T-helper 1 cell (primary cell): ENCODE measurements at places on chromosomes 1 and 21.

DNA sequence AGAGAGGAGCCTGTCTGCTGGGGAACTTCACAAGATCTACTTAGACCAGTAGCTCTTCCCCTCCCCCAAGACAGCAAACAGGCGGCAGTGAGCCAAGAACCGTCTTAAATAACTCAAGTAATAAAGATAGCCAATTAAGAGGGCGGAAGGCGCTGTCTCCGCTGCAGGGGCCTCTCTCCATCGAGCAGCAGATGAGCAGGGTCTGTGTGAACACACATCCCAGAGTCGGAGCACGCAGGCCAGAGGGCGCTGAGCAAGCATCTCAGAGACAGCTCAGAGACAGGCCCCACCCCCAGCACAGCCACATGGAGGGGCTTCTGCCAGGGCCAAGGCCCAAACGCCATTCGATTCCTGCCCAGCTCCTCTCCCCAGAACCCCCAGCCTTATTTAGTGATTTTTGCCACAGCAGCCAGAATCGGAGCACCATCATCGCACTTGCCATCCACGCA lies 11.1 kb downstream of the IFFO2 start:
- DNase-seq: no peak

DNA sequence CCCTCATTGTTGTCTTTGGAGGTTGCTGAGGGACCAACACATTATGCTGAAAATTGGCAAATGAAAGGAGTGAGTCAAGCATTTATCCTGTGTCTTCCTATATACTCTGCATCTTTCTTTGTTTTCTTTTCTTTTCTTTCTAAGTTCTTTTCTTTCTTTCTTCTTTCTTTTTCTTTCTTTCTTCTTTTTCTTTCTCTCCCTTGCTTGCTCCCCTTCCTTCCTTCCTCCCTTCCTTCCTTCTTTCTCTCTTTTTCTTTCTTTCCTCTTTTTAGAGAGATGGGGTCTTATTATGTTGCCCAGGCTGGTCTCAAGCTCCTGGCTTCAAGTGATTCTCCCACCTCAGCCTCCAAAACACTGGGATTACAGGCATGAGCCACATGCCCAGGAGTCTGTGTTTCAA lies 28.3 kb upstream of the COX20 start:
- DNase-seq: no peak

GRCh38 chr1:153228491-153228890 lies 11.1 kb downstream of the PRR9 start:
- no peak for DNase-seq

DNA sequence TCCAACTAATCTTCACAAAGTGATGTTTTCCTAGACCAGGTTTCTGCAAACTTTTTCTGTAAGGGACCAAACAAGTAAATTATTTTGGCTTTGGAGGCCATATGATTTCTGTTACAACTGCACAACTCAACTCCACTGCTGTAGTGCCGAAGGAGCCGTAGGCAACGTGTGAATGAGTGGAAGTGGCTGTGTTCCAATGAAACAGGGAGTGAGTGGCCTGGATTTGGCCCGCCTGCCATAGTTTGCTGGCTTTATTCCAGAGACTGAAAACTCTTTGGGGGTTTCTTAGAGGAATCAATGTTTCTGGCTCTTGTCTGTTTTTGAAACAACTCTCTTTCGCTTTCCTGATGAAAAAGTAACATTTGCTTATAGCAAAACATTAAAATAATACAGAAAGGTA lies 12.6 kb upstream of the ACTL8 start:
- no peak for DNase-seq

DNA sequence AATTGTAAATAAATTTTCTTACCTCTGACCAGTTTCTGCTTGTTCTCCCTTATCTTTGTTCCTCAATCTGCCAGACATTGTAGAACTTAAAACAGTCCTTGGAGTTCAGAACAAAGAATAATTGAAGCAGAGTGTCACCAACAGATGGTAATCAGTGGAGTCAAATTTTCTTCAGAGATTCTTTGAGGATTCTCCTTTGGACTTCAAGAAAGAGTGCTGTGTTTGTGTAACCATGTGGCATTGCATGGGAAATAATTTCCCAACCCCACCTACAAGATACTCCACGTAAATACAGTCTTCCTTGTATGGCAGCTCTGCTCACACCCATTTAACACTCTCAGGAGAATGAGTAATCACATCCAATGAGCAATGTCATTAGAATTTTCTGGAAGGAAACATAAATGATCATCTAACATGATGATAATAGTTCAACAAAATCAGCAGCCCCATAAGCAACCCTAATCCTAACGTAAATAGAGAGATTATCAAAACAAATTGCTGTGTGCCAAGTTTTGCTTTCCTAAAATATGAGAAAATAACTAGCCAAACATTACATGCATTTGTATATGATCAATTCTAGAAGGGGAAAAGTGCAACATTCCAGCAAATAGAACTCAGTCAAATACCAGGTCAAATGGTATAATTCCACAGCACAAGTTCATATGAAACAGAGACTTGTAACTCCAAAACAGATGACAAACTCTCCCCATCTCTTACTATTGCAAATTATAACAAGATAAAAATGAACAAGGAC lies 6.9 kb upstream of the DENND1B start:
- DNase-seq: no peak

DNA sequence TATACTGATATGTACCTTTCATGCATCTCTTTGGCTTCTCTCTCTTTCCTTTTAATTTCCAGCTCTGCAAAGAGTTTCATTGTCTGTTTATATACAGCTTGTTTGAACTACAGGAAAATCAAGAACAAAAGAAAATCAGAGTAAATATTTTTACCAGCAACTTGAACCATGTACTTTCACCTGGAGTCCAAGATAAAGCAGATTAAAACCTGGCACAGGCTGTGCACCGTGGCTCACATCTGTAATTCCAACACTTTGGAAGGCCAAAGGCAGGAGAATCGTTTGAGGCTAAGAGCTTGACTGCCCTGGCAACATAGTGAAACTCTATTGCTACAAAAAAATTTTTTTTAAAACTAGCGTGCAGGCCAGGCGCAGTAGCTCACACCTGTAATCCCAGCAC lies 27.6 kb downstream of the DNAJC8 start:
- no peak for DNase-seq

GRCh38 chr1:151819976-151820623 lies 11.5 kb downstream of the RORC start:
- no peak for DNase-seq

- peak; percentile 91 for DNase-seq
Measured at GRCh38 chr1:228804640-228805413, 69.5 kb downstream of the RHOU start.

DNA sequence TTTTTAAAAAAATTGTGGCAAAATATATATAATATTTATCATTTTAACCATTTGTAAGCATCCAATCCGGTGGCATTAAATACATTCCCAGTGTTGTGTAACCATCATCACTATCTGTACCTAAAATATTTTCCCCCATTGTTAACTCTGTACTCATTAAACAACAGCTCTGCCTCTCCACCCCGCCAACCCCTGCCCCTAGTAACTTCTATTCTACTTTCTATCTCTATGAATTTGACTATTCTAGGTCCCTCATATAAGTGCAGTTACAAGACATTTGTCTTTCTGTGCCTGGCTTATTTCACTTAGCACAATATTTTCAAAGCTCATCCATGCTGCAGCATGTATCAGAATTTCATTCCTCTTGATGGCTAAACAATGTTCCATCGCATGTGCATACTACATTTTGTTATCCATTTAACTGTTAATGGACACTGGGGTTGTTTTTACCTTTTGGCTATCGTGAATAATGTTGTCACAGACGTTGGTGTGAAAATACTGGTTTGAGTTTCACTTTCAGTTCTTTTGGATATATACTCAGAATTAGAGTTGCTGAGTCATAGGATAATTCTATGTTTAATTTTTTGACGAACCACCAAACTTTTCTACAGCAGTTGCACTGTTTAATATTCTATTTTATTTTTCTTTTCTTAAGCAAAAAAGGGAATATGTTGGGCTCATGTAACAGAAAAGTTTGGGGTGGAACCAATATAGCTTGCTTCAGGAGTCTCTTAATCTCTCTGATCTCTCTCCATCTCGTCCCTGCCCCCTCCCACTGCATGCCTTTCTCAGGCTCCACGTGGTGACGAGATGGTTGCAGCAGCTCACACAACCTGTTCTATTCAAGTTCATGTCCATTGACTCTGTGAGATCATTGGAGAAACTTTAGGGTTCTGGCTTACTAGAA lies 25.2 kb upstream of the RCAN1 start:
- no peak for DNase-seq

DNA sequence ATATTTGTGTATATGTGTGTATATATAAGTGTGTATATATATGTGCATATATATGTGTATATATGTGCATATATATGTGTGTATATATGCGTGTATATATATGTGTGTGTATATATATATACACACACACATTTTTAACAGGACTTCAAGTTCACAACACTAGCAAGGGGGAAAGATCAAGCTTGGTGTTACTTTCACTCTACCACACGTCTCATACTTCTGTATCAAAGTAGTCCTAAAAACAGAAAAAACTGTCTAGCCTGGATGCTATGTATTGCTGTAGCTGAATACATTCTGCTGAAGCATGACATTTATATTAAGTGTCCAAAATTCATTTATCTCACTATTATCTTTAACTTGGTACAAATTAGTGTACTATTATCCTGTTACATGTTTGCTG lies 17.9 kb upstream of the ATP6V1G3 start:
- no peak for DNase-seq

DNA sequence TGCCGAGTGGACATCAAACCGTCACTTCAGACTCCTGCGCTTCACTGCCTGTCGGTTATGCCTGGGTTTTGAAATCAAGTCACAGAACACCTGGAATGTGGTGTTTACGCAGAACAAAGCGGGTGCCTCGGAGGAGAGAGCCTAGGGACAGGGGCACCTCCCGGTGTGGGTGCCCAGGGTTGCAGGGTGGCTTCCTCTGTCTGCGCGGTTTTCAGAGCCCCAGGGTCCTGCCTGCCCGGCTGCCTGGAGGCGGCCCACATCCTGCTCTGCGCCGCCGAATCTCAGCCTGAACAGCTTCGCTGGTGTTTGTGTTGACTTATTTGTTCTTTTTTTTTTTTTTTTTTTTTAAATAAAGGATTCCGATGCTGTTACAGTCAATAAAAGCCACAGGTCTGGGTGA lies 113.5 kb upstream of the COL6A1 start:
- DNase-seq: no peak

DNA sequence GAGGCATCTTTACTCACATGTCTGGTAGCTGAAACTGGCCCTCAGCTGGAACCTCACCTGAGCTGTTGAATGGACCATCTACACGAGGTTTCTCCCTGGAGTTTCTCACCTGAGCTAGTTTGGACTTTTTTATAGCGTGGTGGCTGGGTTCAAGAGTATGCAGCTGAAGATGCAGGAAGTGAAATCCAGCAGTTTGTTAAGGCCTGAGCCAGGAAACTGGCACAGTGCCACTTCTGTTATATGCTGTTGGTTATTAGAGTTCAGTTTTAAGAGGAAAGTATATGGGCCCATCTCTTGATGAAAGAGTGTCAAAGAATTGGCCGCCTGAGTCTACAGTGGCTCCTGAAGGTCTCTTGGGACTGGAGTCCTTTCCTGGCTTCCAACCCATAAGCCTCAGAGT lies 35.6 kb downstream of the STUM start:
- DNase-seq: no peak

DNA sequence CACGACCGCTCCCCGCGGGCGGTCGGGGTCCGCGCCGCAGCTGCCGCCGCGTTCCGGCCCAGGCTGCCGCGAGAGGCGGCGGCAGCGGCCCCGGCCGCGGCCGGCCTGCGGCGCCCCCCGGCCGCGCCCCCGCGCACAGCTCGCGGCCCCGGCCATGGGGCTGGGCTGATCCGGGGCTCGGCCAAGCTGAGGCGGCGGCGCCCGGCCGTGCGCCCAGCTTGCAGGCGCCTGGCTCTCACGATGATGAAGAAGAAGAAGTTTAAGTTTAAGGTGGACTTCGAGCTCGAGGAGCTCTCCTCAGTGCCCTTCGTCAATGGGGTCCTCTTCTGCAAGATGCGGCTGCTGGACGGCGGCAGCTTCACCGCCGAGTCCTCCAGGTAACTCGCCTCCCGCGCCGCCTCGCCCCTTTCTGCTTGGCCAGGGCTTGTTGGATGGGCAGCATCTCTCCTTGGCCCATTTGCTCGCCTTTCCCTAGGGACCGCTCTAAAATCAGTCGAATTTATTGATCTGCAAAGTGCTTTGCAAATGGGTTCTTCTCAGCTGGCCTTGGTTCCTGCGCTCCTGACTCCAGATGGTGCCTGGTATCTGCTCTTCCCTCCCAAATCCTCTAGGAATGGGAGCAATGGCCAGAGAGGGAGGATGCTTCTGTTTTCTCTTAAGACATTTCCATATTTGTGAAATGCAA lies 431 bp downstream of the EEIG2 start:
- peak; percentile 46 for DNase-seq

DNA sequence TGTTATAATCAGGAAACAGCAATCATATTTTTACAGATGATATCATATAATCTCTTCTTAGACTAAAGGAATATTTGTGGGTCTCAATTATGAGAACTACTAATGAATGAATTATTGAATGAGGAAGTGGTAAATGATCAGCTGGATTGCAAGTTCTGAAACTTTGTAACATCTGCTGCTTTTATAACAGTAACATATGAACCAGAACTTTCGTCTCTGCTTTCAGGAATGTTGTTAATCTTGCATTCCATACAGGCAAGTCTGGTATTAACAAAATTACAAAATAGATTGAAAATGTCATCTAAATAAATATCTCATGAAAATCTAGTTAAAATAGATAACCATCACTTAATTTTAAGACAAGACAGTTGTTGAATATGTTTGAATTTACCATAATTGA lies 110.5 kb upstream of the COL11A1 start:
- DNase-seq: no peak

DNA sequence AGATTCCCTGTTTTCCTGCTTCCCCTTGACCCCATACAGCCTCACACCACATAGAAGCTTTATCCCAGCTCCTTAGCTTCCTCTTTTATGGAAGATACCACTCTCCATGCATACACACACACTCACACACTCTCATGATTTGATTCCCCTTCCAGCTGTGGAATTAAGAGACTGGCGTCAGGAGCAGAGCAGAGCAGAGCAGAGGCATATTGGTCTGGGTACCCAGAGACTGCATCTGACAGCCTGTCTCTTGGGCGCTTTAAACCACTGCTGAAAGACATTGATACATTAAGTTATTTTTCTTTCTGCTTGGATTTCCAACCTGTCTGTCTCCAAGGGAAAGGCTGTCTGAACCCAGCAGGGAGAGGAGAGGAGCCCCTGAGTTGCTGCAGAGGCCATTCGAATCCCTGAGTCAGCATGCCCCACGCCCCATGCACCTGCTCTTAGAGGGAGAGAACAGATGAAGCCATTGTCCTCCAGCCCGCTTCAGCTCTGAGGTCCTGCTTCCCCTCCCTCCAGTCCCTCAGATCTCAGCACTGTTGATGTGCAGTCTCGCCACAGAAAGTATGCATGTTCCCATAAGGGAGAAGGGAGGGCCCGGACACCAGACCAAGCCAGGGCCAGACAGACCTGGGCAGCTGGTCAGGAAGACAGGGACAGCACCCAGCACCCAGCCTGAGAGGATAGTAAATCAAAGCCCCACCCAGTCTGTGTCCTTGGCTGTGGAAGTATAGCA lies 66.7 kb upstream of the GJB5 start:
- no peak for DNase-seq

DNA sequence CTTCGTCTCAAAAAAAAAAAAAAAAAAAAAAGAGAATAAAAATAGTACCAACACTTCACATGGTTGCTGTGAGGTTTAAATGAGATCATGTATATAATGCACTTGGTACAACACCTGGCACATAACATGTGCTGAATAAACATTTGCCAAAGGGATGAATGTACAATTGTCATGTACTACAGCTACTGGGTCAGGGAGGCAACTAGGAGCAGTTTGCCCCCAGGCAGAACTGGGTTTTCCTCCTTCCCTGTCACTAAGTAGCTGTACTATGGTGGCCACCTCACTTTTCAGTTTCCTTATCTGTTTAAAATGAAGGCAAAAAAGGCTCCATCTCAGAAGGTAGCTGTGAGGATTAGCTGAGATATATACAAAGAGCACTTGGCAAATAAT lies 11.5 kb downstream of the AK2 start:
- no peak for DNase-seq
